Activated CD8-positive, alpha-beta memory T cell treated with anti-CD3 and anti-CD28 coated beads for 1 hour (primary cell): ENCODE measurements at places on chromosomes 4 and X.

GRCh38 chrX:72569786-72570185 is 2.9 kb downstream of the HDAC8 start:
- no peak for DNase-seq

GRCh38 chrX:106684207-106684606 is 42.3 kb upstream of the RNF128 start:
- no peak for DNase-seq

- DNase-seq, result no peak
Observed at GRCh38 chr4:153318696-153319320, 25.7 kb upstream of the MND1 start.

DNA sequence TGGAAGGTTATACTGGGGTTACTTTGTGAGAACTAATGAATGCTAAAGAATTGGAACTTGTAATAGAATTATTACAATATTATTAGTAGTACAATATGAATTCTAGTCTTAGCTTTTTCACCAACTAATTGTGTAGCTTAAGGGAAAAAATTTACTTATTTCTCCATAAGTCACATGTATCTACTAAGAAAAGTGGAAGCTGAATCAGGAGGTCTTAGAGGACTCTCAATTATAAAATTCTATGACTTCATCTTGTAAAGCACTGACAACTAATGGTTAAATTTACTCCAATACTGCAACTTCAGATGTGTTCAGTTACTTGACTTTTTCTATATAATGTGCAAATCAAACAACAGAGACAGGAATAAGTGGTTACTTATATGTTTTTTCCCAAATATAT is 899 bp upstream of the TMPRSS11D start:
- no peak for DNase-seq

DNA sequence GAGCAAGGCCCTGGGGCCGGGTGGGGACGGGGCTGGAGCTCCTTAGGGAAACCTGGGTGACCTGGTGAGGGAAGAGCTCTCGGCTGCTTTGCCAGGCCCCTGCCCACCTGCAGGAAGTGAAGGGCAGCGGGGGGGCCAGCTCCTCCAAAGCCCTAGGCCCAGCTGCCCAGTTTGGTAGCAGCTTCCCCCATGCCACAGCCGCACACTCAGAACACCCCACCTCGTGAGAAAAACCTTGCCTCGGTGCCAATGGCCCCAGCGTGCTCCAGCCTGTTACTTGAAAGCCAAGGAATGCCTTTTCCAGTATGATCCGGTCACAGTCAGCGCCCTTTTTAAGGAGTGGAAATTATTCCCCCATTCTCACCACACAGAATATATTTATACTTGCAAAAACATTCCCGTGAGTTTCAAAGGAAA is 38.3 kb downstream of the ACOX3 start:
- DNase-seq, result no peak

- DNase-seq, result no peak
Observed at GRCh38 chrX:55716937-55717336, 612 bp upstream of the RRAGB start.

DNA sequence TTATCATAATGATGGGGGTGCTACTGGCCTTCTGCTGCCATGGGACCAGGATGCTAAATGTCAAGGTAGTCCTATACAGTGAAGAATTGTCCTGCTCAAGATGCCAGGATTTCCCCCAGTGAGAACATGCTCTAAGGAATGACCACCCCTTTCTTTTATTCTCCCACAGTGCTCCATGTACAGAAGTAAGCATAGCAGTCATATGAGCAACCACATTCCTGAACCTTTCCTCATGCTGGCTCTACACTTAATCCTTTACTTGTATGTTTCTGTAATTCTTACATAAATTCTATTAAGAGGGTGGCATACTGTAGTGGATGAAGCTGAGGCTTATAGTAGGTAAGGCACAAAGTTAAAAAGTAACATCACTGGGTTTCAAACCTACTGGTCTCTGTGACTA is 20.2 kb downstream of the CYP2U1 start:
- DNase-seq, result no peak

DNA sequence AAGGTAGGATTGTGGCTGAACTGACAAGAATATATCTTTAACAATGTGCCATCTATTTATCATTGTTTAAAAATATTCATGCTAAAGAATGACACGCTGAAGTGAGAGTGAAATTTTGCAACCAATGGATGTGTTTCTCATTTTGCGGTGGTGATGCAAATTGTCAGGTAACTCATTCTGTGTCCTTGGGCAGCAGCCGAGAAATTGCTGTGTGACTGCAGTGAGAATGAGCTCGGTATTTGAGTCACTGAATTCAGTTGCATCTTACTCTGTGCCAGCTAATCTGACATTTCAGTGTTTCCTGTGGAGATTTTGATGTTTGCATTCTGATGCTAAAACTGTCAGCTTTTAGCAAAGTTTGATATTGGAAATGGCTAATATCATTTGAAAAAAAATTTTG is 28.1 kb downstream of the MCUB start:
- DNase-seq, result no peak

DNA sequence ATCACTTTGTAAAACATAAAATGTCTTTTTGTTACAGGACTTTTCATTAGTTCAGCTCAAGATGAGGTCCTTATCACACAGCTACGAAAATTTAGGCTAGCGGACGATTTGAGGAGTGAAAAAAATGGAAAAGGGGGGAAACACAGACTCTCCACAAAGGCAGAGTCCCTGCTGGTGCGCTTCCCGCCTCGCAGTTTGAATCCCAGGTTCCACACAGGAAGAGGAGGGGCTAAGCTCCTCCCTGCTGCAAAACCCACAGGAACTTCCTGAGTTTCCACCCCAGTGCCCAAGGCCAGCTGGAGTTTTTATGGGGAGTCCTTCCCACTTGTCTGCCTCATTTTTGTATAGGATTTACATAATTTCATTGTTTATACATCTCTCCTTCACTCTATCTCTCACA is 11.2 kb downstream of the ADAM29 start:
- DNase-seq, result no peak

DNA sequence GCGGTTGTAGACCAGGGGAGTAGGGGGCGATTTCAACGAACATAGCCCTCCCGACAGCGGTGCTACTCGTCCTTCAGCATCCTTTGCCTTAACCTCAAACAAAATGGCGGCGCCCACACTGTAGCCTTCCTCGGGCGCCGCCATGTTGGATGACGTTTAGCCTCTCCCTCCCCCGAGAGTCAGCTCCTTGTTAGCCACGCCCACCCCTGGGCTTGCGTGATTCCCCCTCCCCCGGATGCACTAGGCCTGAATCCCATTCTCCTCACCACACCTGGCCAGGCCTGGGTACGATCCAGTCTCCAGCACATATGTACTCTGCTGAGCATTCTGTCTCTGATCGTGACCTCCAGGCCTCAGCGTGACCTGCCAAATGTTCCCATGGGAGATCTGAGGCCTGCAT is 49.0 kb upstream of the ZNF157 start:
- no peak for DNase-seq

DNA sequence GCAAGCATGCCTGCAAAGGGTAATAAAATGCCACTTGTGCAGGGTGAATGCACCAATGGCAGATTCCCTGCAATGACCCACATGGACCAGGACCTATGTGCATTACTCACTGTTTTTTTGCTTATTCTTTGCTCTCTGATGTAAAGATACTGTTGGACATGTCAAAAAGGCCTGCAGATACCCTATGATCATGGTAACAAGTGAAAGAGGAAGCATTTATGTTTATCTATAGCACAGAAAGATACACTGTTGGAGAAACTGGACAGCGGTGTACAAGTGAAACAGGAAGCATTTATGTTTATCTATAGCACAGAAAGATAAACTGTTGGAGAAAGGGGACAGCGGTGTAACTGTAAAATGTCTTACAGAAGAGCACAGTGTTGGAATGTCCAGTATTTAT is 127.5 kb downstream of the PAPSS1 start:
- no peak for DNase-seq

DNA sequence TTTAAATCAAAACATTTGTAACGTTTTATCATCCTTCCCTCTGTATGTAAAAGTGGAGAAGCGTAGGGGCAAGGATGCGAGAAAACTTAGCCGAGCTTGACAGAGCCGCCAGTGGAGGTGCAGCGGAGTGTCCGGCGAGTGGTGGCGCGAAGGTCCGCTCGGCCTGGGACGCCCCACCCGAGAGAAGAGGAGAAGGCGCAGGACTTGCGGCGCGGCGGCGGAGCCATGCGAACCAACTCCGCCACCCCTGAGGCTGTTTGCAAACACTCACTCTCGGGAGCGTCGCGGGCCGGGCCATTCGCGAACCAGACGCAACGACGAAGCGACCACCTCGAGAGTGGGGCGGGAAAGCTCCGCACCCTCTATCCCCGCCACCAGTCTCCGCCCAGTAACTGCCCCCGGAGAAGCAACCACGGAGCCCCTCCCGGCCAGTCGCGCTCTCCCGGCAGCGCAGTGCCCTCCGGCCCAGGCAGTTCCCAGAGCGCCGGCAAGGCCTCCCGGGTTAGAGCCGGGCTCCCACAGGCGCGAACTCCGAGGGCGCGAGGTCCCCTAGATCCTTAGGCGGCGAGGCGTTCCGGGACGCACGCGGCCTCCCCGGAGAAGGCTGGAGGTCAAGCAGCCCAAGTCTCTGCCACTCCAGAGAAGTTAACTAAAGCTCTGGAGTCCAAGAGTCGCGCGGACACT is 2.3 kb upstream of the MAB21L2 start:
- DNase-seq, result no peak

- no peak for DNase-seq
Observed at GRCh38 chrX:111511477-111511876, at the start of gene SERTM2. SERTM2 (plus strand) TSS chrX:111511645; CDS start chrX:111518858, 7,213 bp downstream.

- DNase-seq, result no peak
Observed at GRCh38 chr4:8897251-8898167, 25.9 kb upstream of the HMX1 start.

DNA sequence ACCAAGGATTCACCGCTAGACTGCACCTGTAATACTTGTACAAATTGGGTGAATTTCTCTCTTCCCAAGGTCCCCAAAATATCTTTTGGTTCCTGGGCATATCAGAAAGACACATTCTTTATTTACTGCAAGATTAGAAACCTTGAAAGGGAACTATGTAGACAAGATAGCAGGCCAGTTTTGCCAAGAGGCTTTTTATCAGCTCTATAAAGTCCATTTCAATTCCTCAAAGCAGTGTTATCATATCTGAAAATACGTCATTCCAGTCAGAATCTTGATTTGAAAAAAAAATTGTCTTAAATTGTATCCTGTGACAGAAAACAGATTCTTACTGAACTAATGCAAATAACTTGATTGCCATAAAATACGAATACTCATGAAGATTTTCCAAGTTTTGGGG is 37.0 kb upstream of the NSG1 start:
- DNase-seq, result no peak

GRCh38 chr4:157045507-157046127 is 30.3 kb upstream of the GLRB start:
- no peak for DNase-seq

- no peak for DNase-seq
Observed at GRCh38 chr4:75561789-75562188, 5.9 kb downstream of the ODAPH start.

DNA sequence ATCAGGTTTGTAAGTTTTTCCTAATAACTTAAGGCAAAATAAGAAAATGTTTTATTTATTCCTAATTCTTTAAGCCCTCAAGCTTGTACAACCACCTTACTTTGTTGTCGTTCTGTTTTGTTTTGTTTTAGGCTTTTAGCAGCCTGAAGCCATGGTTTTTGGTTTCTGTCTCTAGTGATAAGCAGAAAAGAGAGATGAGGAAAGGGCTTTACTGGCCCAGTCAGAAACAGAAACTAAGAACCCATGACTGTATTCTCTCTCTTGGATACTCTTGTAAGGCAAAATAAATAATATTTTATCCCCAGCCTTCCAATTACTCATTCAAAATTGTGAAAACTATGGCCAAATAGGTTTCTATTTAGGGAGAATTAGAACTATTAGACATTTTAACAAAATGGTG is 29.4 kb downstream of the TBC1D19 start:
- DNase-seq, result no peak

DNA sequence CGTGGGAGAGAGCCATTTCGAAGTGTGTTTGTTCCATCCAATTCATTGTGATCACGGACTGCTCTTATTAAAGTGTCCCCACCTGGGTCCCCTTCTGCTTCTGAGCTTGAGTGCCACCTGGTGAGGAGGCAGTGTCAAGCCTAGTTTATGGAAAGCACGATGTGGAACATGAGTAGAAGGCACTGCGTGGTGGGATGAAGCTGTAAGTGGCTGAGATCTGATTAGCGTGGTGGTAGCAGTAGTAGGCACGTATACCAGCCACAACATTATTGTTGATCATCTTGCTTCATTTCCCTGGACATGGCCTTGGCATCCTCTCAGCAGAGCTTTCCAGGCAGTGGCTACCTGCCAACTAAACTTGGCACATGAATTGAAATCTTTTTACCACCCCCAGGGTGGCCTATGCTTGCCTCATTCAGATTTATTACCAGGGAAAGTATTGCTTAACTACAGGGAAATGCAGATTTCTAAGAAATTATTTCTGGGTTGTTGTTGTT is 46.4 kb downstream of the GPAT3 start:
- DNase-seq, result no peak

DNA sequence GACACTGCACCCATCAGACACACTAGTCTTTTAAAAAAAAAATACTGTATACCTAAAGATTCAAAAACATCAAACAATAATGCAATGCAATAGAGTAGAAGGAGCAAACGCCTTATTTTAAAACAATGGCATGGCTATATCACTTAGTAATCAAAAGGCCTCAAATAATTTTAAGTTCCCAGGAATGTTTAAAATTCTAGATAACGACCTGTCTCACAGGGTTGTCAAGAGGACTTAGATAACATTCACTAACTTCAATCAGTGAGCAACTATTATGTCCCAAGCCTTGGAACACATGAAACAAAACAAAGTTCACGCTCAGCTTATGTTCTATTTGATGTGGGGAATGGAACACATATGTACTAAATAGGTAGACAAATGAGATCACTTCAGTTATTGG is 106.5 kb downstream of the FRYL start:
- DNase-seq, result no peak

DNA sequence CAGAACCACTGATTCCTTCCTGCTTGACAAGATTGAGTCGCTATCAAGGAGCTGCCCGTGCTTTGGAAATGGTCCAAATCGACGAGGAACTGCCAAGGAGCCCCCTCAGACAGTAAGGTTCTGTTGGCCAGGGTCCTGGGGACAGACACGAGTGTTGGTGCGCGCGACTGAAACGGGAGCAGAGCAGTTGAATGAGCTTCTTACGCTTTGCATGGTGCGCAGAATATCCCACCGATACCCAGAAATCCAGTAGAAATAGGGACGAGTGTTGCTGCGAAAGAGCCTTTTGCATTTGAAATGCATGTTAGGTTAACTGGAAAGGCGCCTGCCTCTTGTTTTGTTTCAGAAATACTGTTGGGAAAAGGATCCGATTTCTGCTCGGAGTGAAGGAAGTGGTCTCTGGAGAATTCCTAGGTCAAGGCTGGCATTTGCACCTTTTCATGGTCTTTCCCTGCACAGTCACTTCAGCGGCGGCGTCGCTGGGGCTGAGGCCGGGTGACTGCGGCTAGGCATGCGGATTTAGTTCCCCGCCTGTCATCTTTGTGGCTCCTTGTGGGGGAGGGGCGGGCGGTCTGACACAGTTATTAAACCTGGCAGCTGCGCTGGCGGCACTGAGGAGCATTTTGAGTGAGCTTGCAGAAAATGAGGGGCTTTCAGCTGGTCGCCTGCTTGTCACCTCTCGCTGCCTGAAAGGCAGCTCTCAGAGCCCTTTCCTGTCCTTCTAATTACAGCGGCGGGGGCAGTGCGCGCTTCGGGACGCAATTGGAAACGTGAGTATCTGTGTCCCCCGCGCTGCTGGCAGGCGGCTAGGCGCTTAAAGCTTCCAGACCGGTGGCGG is 51.5 kb upstream of the TRIM2 start:
- DNase-seq, result peak; percentile 13

GRCh38 chrX:17527922-17528321 is 152.9 kb downstream of the NHS start:
- DNase-seq, result no peak

- DNase-seq, result no peak
Observed at GRCh38 chr4:53055716-53056403, 193.7 kb downstream of the RASL11B start.

- DNase-seq, result no peak
Observed at GRCh38 chr4:115675719-115676118, 562.3 kb upstream of the NDST4 start.
